ENCODE measurements at places on chromosomes 4 and X.

DNA sequence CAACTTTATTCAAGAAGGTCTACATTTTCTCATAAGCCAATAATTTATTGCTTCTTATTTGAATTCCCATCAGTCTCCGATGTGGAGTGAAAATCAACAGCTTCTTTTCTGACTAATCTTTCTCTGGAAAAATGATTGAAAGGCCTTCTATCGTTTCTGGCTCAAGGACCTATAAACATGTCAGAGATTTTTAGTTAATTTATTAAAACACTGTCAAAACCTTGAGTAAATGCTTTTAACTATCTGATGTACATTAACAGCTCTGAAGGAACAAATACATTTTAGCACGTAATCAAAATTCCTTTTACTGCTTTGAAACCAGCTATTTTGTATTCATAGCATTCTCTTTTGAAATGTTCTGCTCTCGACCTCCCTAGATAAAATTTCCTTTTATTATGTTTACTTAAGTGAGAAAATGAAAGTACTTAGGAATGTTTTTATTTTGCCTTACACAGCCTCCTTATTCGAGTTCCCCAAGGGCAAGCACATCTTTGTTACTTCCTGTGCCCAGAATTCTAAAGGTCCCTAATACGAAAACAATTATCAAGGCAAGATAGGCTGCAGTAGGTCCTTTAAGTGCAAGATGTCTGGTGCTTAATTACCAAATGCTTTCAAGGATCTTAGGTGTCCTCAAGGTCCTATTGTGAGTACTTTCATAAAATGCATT is 3.1 kb upstream of the ZFX start:
- DNase-seq = no peak

GRCh38 chrX:122218666-122219065 is 965.4 kb upstream of the GRIA3 start:
- no peak for DNase-seq

- DNase-seq = no peak
Measured at GRCh38 chr4:82611527-82611926, 49.7 kb upstream of the TMEM150C start.

GRCh38 chrX:101442085-101442484 is 34.1 kb downstream of the HNRNPH2 start:
- no peak for DNase-seq

DNA sequence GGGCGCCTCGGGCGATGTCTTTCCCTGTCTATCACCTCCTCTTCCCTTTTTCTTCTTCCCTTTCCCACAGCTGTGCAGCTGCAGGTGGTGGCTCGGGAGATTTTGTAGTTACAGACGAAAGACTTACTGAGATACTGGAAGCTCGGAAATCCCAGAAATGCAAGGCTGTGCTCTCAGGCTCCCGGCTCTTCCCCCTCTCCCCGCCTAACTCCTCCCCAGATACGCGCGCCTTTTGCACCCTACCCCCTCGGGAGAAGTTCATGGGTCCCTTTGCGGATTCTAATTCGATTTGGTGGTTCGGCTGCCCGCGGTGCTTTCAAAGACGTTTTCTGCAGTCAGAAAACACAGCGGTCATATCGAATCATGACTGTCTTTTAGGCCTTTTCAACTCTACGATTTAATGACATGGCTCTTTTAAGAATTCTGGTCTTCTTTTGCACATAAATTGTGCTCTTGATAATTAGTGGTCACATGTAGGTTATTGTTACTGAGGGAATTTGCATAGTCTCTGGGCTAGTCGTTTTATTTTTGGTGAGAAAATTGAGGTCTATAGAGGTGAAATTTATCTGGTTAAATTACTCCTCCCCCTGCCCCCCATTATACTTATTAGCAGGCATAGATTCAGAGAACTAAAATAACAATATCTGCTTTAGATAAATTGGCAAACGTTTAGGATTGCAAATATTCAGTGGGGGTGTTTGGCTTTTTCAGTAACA is 1.6 kb downstream of the SEPTIN11 start:
- no peak for DNase-seq

DNA sequence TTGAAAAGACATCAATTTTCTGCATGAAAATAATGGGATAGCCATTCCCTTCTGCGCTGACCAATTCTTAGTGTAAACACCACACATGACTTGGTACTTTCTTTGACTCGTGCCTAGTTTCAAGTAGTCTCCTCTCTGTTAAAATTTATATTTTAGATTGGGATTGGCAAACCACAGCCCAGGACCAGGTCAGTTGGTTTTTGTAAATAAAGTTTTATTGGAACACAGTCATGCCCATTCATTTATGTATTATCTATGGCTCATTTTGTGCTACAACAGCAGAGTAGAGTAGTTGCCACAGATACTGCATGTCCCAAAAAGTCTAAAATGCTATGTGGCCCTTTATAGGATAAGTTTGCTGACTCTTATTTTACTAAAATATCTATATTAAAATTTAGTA is 46.7 kb downstream of the BMX start:
- DNase-seq = no peak

DNA sequence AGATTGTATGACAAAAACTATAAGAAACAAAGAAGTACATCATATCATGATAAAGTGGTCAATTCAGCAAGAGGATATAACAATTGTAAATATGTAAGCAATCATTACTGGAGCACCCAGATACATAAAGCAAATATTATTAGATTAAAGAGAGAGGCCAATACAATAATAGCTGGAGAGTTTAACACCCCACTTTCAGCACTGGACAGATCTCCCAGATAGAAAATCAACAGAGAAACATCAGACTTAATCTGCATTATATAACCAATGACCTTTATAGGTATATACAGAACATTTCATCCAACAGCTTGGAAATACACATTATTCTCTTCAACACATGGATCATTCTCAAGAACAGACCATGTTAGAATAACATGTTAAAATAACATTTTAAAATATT is 128.4 kb downstream of the SPOCK3 start:
- no peak for DNase-seq

- DNase-seq = no peak
Measured at GRCh38 chr4:160143574-160143973, 1040.7 kb downstream of the RAPGEF2 start.

DNA sequence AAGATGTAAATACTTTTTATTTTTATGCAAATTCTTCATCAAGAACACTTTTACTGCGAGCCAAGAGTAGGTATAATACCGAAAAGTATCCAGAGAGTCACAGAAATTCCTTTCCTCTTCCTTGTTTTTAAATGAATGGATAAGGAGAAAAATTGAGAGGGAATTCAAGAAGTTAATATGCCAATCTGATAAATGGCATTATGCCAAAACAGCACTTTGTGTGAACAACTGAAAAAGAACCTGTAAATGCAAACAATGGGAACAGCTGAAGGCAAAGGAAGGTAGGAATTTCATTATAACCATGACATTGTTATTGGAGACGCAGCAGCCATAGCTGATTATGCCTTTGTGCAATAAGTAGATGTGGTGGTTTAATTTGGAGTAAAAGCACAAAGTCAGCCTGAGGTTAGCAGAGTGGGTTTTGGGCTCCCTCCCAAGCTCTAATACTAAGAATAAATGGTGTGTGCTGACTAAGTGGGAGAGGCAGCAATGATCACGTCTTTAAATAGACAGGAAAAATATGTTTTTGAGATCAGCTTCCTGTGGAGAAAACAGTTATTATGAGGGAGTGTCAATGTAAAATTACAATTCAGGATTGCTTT is 209.8 kb upstream of the NDST4 start:
- DNase-seq = no peak

DNA sequence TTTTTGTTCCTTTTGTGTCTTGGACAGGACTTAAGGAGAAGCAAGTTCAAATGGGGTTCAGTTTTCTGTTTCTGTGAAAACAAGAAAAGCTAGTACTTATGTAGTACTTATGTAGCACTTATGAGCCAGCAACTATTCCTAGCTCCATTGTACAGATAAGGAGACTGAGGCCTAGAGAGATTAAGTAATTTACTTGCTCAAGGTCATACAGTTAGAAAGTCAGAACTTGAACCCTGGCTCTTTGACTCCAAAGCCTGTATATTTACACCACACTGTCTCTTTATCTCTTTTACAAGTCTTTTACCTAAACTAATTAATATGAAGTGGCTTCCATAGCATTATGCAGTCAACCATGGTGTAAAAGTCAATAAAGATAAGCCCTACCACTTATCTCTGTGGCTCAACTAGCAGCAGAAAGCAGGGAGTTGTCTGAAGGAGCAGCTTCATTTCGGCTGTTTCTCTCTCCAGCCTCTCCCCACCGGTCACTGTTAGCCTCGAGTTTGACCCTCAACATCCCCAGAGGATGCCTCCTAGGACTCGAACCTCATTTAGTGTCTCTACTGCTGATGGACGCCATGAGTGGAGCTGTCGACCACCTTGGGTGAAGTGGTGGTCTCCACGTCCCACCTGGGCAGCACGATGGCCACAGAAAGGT is 209.9 kb downstream of the SHROOM3 start:
- DNase-seq = no peak

DNA sequence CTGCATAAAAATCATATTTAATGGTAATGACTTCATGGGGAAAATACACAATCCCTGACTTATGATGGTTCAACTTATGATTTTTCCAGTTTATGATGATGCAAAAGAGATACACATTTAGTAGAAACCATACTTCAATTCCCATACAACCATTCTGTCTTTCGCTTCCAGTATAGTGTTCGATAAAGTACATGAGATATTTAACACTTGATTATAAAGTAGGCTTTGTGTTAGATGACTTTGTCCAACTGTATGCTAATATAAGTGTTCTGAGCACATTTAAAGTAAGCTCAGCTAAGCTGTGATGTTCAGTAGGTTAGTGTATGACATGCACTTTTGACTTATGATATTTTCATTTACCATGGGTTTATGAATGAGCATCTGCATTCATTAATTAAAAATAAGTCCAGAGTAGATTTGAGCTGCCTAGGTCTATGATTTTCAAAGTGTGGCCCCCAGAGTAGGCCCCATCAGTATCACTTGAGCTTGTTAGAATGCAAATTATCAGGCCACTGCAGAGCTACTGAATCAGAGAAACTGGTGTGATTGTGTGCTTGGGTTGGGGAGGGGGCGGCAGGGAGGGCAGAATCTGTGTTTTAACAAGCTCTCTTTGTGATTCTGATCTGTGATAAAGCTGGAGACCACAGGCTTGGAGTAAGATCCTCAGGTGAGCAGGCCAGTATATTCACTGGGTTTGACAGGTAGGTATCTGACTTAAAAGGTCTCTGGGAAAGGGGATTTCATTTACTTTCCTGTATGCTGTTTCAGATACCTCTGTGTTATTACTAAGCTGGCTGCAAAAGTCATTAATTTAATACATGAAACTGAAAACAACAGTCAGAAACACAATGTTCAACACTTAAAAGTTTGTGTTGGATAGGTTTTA is 8.4 kb downstream of the ATP10D start:
- DNase-seq = no peak

DNA sequence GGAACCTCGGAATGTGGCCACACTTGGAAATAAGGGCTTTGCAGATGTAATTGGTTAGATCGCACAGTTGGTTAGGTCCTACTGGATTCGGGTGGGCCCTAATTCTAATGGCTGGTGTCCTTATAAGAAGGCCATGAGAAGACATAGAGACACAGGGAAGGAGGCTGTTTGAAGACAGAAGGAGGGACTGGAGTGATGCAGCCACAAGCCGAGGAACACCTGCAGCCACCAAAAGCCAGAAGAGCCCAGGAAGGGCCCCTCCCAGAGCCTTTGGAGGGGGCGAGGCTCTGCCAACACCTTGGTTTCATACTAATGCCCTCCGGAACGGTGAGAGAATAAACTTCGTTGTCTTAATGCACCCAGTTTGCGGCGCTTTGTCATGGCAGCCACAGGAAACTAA is 47.0 kb downstream of the EVC start:
- no peak for DNase-seq

GRCh38 chr4:56320293-56320692 is 67.0 kb downstream of the AASDH start:
- no peak for DNase-seq

DNA sequence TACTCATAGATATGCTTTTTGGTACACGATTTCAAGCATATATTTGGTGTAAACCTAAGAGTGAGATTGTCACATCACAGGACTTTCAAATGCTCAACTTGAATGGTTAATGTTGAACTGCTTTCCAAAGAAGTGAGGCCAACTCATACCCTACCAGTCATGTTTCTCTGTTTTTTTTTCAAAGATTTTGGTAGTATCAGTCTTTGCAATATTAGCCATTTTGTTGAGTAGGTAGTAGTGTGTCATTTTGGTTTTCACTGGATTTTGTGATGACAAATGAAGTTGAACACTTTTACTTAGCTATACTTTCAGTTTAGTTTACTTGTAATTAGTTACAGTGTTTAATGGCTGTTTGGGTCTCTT is 12.5 kb upstream of the HS3ST1 start:
- no peak for DNase-seq

DNA sequence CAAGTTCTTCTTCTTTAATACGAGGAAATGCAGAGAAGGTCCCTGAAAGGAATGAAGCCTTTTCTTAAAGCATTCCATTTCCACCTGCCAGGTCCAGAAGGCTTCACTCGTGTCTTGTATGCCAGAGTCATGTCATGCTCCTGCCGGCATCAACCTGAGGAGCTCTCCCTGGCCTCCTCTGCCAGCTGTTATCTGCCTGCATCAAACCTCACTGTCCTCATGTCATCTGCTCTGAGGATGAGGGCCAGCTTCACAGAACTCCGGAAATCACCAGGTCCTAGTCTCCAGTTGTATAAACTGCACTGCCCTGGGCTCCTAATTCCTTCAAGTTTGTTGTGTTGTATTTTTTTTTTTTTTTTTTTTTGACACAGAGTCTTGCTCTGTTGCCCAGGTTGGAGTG is 20.0 kb upstream of the S100G start:
- no peak for DNase-seq

Measured in NCI-H1048 (cell line).